Left cardiac atrium (tissue), 4 donors: ENCODE measurements at places on chromosomes 16 and 17.

GRCh38 chr16:81841722-81842121 is 62.6 kb downstream of the PLCG2 start:
- DNase-seq = no peak

DNA sequence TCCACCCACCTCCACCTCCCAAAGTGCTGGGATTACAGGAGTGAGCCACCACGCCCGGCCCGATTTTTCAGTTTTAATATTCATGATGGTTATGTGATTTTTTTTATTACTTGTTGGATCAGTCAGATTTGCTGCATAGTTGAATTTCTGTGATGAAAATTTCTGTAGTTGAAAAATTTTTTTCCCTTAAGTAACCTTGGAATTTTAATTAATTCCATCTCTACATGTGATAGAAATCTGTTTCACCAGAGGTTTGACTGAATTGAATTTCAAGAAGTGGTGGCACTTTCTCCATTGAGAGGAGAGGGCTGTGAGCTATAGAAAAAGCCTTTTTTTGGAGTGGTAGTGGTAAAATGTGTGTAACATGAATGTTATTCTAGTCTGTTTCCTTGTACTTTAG is 24.7 kb downstream of the WIPF2 start:
- no peak for DNase-seq

DNA sequence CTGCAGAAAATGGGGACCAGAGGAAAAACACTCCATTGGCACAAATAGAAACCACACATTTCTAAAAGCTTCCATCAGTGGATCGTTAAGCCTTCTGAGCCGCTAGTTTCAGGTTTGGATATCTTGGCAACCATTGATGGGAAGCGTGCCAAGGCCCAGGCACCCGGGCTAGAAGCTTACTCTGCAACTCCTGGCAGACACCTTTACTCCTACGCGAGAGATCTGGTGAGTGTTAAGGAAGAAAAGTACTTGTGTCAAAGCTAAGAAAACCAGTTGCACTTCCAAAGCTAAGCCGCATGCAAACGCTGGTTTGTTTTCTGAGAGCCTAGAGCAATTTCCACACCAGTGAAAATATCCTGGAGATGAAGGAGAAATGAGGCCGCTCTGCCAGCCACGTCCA is 472.4 kb downstream of the PMP22 start:
- no peak for DNase-seq

DNA sequence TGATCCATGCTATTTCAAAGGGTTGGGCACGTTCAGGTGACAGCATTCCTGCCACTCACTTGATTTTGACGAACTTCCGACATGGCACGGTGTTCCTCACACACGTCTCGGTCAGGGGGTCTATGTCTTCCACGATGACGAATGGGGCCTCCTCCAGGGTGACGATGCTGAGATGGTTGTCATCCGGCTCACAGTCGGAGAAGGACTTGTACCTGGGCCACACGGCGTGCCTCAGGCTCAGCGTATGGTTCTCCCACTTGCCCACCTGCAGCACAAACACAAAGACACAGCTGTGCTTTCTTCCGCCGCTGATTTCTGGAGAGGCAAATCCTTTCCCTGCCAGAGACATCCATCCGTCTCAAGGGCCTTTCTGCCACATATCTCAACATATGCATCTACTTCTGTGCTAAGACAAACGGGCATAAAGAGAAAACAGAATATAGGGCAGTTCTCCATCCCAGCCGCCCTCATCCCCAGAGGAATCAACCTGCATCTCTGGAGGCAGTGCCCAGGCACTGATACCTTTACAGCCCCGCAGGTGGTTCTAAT is 332.5 kb downstream of the GRIN2A start:
- no peak for DNase-seq

GRCh38 chr16:51002881-51003490 is 148.1 kb downstream of the SALL1 start:
- DNase-seq = peak; percentile 65

GRCh38 chr17:80092959-80093358 is 8.4 kb upstream of the GAA start:
- DNase-seq = no peak

DNA sequence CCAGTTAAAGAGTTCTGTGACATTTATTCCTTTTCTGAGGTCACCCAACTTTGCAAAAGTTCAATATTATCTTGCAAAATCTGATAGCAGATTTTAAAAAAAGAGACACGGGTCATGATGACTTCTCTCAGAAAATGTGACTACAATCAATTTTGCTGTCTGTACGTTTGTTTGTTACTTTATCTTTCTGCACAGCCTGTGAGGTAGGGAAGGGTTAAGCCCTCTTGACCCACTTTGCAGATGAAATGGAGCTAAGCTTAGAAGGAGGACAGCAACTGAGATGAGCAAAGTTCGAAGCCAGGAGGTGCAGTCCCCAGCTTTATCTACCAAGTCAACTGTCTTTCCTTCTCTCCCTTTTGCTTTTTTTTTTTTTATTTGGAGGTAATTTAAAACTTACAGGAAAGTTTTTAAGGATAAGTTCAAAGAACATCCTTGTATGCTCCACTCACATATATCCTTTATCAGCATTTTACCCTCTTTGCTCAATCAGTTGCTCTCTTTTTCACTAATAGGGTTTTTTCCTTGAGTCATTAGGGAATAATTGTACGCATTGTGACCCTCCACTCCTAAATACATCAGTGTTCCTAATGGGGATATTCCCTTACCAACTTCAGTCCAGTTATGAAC is 86.8 kb downstream of the MSI2 start:
- no peak for DNase-seq

DNA sequence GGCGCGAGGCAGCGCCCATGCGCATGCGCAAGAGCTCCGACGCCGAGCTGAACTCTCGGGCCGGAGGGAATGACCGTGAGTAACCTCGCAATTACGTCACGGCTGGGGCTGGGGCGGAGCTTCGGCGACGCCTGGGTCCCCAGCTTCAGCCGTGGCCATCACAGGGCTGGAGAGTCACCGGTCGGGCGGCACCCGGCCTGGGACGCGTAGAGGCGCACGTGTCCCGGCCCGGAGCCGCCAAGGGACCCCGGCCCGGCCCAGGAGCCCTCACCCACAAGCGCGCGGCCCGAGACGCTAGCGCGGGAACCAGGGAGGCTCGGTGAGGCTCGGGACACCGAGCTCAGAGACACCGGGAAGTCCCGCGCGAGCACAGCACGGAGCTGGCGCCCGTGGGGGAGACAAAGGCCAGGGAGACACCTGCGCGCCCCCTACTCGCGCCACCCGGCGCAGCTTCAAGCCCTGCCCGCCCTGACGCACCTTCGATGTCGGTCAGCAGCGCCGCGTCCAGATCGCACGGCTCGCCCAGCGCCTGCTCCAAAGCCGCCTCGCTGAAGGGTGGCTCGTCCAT is 452 bp downstream of the SREBF1 start:
- DNase-seq = peak; percentile 97

- DNase-seq = no peak
These were observed 151.7 kb downstream of the ANKFN1 start for GRCh38 chr17:56305007-56305406.

- DNase-seq = no peak
These were observed 28.4 kb upstream of the GINS3 start for GRCh38 chr16:58363746-58364393.

GRCh38 chr16:22018559-22018958 is 10.6 kb downstream of the MOSMO start:
- DNase-seq = no peak

- no peak for DNase-seq
These were observed 503.9 kb downstream of the CDH11 start for GRCh38 chr16:64617836-64618476.

DNA sequence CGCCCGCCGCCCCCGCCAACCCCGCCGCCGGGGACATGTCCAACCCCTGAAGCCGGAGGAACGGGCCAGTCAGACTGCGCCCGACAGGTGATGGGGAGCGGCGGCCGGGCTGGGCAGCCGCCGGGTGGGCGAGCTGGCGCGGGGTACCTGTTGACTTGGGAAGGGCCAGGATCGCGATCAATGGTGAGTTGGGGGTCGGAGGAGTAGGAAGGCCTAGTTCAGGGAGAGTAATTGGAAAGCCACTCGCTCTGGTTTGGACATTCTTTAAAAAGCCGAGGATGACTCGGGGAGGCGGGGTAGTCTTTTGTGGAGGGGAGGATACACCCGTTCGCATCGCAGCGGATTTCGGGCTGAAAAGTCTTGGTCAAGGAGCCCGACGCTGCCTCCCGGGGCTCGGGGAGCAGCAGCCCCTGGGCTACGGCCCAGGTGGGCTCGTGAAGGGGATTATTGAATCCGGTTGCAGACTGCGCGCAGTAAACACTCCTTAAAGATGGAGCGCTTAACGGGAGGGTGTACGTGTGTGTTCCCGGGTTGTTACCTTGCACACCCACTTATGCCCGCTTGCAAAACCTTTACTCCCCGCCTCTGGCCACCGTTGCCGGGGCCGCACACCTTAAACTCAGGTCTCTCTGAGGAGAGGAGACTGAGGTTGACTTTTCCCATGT is 123.8 kb downstream of the GOSR1 start:
- DNase-seq = no peak

DNA sequence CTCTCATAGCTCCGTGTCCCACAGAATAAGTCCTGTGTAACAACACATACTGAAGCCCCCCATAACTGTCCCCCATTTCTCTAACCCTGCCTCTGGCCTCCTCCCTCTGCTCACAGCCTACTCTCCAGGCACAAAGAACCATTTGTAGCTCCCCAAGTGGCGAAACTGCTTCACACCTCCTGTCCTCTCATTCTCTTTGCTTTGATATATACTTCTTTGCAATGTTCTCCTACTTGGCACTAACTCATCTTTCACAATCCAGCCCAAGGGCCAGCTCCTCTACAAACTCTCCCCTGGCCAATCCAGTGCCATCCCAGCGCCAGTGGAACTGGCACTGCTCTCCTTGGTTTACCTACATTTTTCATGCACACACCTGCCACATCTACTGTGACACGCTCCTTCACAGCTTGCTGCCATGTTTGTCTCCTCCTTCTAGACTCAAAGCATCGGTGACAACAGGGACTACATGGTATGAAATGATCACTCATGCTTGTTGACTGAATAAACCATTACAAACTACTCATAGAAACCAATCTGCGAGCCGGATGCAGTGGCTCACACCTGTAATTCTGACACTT is 12.8 kb downstream of the CYTH1 start:
- DNase-seq = no peak

DNA sequence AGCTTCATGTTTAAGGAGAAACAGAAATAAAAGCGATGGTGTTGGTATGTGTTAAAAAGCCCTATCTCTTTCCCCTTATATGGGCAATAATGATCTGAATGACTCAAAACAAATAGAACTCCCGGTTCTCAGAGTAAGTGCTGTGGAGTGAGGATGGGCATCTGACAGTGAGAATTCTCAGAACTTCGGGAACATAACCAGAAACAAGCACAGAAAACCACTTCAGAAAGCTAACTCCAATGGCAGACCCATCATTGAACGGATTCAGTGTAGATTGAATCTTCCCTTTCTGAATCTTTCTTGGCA is 67.2 kb downstream of the CDH8 start:
- no peak for DNase-seq

DNA sequence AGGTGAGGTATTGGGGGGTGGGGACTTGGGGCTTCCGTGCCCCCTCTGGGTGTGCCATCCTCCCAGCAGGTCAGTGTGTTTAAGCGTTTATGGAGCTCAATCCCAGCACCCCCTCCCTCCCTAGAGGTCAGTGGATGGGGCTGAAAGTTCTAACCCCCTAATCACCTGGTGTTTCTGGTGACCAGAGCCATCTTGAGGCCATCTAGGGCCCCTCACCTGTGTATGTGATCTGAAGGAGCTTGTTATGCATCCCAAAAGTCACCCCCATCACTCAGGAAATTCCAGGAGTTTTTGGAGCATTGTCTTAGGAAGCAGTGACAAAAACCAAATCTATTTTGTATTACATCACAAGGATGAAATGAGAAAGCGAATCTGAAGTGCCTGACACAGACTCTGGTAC is 67.8 kb upstream of the NOL11 start:
- no peak for DNase-seq

DNA sequence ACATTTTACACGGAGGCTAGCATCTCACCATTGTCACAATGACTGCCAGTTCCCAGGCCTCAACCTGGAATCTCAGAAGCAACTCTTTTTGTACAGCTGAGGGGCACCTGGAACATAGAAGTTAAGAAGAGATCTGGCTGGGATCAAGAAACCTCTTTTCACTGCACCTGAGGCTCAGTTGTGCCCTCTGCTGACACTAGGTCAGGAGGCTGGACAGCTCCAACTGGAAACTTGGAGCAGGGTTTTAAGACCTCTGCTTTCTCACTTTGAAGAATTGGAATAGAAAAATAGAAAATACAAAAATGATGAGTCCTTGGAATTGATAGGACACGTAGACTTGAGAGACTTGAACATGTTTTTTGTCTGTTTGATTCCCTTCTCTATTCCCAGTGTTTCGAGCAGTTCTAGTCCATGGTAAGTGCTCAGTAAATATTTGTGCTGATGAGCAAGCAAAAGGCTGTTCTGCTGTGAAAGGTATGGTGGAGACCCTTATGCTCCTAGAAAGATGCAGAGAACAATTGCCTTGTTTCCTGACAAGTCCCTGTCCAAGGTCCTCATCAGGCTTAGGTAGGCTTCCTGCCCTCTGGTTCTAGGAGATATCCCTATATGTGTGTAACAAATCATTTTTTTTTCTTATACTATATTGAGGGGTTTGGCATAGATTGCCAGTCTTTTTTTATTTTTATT is 13.6 kb upstream of the PPM1D start:
- DNase-seq = no peak

- peak; percentile 28 for DNase-seq
These were observed 10.7 kb upstream of the GSDMA start for GRCh38 chr17:39951924-39952679.

DNA sequence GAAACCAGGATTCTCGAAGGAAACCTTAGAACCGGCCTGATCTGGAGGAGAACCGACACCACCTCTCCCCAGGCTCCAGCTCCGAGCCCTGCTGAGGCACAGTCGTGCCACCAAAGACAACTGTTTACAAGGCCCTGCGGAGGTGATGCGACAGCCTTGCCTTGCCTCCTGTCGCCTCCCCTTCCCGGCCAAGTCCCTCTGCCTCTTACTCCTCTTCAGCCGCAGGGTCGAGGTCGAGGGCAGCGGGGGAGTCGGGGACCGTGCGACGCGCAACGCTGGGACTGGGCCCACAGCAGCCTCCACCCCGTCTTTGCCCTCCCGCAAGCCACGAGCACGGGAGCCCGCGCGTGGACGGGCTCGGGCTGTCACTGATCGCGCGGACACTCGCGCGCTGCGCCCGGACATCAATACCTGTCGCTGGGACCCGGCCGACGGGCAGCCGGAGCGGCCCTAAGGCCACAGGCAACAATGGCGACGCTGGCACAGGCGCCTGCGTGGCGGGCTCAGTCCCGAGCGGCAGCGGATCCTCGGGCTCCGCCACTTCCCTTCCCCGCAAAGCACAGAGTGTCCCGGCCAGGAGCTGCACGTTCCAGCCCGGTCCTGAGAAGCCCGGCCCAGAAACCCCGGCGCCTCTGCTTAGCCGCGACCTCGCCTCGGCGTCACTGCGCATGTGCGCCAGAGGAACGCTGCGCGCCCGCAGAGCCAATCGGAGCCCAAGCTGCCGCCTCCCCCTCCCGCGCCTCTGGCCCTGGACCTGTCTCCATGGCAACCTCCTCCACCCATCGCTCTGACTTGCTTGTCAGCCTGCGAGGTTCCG is at the start of gene ZNF287:
ZNF287 (minus strand) TSS at position 664 of the 817 bp plus-strand sequence. CDS start 1,473 bp downstream, outside the sequence.
- peak; percentile 97 for DNase-seq

- DNase-seq = peak; percentile 63
These were observed 32.2 kb downstream of the BAHCC1 start for GRCh38 chr17:81427173-81428120.
